ENCODE measurements at places on chromosomes 13 and 19.

GRCh38 chr19:55487924-55488687 lies at the start of gene SSC5D:
TSS of gene SSC5D (plus strand) at chr19:55488436. CDS start at chr19:55488590, 154 bp downstream.
- no peak for DNase-seq

GRCh38 chr13:23618341-23618740 lies 48.1 kb downstream of the TNFRSF19 start:
- DNase-seq, result no peak

- no peak for DNase-seq
Measured at GRCh38 chr13:92313382-92313781, 913.2 kb upstream of the GPC6 start.

DNA sequence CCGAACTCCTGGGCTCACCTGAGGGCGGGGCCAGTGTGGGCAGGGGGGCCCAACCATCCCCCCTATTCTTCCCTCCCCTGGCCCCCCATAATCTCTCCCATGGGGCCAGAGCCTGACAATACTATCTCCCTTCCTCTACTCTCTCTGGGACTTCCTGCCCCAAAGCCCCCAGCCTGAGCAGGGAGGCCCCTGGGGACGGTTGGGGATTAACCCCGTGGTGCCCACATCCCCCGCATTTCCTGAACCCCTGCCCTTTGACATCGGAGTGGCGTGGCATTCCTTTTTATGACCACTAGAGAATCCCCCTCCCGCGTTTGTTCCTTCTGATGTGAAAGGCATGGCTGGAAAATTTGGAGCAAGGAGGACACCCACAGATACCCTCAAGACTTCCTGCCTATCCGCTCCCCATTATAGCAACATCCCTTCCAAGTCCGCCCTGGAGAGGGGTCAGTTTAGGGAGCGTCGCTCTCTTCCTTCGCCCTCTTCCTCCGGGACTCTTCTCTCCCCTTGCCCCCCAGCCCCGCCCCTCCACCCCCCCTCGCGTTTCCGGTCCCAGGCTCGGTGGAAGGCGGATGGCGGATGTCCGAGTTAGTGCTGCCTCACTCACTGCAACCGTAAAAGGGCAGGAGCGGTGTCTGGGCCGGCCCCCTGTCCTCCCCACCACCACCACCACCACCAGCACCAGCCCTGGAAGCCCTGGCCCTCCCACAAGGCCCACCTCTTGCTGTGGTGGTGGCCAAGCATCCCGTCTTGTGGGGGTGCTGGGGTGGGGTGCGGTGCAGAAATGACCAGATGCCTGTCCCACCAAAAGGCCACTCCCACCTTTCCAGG lies 1.8 kb downstream of the VASP start:
- DNase-seq, result no peak

GRCh38 chr13:111958612-111959395 lies 108.1 kb upstream of the SOX1 start:
- DNase-seq, result no peak

DNA sequence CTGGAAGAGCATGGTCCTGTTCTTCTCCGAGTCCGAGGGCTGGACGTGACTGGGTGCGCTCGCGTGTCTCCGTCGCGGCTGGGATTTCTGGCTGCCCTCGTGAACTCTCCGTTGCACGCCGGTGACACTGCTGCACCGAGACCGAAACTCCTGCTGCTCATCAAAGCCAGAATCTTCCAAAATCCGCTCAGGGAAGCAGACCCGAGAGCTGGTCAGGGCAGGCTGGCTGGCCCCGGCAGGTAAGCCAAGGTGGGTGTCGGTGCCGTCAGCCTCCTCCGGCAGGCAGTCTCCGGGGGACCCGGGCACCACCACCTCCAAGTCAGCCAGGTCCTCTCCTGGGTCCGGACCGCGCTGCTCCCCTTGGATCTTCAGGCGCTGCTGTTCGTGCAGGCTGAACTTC lies 119.9 kb downstream of the TBC1D4 start:
- DNase-seq, result no peak

DNA sequence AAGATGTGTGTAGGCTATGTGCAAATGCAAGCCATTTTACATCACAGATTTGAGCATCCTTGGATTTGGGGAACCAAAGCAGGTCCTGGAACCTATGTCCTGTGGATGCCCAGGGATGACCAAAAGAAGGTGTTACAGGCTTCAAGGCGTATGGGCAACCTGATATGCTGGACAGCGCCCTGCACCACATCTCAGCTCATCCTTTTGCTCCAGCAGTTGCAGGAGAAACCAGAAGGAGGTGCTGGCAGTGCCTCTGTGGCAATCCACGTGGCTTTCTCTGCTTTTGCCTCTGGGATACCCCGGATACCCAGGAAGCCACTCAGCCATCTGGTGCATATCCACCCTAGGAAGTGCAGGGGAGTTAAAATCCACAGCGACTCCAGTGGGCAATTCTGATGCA lies 110.3 kb upstream of the VSTM2B start:
- no peak for DNase-seq

DNA sequence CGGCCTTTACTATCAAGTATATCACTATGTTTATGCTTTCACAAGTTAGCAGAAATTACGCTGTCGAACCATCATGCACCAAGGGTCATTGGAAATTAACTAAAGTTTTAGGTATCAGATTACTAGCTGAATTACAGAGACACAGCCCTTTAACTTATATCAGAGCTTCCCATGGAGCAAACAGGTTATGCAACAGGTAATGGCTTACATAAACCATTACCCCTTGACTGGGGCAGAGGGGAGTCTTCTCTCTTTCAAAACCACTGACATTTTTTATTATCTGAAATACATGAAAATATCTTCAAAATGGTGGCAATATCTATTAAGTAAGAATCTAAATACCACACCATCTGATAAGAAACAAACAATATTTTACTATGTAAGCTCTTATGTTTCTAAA lies 1692.9 kb upstream of the SLC10A2 start:
- DNase-seq, result no peak

- DNase-seq, result peak; percentile 54
Measured at GRCh38 chr19:12867120-12868099, 13.8 kb downstream of the DNASE2 start.

DNA sequence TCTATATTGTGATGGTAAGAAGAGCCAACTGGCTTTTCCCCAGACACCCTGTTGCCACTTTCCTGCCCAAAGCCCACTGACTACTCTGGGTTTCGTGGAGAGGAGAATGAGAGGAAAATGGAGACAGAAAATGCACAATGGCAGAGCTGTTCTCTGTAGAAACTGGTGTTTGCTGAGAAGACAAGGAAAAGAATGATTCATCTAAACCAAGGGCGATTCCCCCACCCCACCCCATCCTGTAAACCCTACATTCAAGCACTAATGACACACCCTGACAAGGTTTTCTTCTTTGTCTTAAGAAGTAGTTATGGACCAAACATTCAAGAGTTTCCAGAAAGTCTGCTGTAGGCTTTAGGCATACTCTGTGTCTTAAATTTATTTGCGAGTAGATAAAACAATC lies 68.8 kb downstream of the DOCK9 start:
- no peak for DNase-seq

DNA sequence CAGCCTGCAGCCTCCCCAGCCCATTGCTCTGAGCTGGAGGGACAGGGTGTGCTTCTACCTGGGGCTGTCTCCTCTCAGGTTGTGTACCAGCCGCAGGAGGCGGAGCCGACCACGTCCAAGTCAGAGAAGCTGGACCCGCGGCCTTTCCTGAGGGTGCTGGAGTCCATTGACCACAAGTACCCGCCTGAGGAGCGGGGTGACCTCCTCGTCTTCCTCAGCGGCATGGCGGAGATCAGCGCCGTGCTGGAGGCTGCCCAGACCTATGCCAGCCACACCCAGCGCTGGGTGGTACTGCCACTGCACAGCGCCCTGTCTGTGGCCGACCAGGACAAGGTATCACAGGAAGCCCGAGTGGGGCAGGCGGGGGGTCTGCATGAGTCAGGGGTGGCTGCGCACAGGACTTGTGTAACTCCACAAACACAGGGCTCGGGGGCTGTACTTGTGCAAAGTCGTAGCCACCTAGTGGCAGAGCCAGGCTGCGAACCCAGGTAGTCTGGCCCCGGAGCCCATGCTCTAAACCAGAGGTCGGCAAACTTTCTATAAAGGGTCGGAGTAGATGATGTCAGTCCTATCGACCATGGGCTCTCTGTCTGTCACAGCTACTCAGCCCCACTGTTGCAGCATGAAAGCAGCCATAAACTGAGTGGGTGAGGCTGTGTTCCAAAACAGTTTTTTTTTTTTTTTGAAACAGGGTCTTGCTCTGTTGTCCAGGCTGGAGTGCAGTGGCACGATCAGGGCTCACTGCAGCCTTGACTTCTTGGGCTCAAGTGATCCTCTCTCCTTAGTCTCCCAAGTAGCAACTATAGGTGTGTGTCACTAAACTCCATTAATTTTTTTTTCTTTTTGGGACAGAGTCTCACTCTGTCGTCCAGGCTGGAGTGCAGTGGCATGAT lies 8.9 kb downstream of the DHX34 start:
- no peak for DNase-seq

DNA sequence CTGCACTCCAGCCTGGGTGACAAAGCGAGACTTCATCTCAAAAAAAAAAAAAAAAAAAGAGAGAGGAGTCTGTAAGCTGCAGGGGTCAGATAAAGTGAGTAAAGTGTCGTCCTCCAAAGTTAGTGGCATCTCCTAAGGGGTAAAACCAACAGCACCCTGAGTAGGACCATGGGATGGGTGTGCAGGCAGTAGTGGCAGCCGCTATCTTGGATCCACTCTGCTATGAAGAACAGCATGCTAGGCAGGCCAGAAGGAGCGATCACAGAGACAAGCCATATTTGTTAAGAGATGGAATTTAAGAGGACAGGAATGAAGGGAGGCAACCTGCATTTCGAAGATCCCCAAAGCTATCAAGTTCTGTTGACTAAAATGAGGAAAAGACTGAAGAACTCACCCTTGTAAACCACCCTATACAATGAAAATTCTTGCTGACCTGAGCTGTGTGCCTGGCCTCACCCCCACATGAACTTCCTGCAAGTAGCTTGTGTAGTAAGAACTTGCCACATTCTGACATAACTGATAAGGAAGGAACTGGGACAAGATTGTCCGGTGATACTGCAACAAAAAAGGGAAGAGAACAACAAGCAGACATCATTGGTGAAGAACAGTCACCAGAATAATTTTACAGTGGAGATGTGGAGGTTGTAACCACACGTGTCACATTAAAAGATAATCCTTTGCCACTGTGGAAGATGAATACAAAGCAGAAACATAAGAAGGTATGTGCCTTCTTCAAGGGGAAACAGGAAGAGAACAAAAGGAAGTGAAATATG lies 16.2 kb downstream of the DPY19L3 start:
- no peak for DNase-seq

GRCh38 chr13:99352351-99353245 lies 45.4 kb upstream of the GPR183 start:
- DNase-seq, result no peak

DNA sequence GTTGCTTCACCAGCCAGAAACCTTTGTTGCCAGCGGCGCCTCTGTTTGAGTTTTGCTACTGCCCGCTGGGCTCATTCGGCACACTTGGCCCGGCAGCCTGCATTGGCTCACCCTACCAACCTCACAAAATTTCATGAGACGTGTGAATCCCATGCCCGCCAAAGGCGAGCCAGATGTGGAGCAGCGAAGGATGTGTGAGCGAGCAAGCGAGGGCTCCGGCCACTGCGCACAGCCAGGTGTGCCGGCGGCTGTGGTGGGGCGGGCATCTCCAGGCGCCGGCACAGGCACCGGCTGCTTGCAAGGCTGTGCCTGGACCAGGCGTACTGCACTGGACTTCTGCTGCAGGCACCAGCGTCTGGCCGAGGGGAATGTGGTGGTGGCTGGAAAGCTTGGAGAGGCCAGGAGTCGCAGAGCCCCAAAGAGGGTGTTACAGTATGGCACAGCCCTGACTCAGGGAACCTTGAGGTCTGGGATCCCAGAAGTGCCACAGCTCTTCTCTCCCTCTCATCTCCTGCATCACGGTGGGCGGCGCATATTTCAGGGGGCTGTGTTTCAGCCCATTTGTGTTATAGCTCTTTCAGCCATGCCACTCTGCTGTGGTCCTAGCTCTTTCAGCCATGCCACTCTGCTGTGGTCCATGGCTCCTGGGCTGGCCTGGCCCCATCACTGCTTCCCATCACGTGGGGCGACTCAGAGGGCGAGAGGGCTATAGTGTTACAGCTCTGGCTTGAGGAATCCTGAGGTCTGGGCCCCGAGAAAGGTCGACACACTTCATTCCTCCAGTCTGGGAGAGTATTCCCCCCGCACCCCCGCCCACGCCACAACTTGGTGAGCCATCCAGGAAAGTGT lies 592.0 kb upstream of the SLITRK5 start:
- no peak for DNase-seq

- no peak for DNase-seq
Measured at GRCh38 chr19:13025819-13026456, 30.7 kb downstream of the NFIX start.

- DNase-seq, result peak; percentile 63
Measured at GRCh38 chr19:39401549-39402345, 4.9 kb upstream of the ZFP36 start.

- DNase-seq, result no peak
Measured at GRCh38 chr13:113359571-113359970, 4.4 kb downstream of the GRTP1 start.

DNA sequence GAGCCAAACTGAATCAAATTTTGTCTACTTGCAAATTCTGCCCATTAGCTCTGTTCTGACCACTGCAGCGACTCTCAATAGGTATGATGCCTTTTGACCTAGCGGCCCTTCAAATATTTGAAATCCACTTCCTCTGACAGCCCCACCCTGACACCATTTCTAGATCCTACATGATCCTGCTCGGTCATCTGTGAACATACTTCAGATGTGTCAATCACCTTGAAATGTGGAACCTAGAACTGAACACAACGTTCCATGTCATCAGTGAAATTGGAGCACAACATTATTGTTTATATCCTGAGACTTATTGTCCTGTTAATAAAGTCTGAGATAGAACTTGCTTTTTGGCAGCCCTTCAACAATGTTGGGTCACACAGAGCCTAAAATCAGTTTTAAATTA lies 98.2 kb downstream of the UBL3 start:
- DNase-seq, result no peak

DNA sequence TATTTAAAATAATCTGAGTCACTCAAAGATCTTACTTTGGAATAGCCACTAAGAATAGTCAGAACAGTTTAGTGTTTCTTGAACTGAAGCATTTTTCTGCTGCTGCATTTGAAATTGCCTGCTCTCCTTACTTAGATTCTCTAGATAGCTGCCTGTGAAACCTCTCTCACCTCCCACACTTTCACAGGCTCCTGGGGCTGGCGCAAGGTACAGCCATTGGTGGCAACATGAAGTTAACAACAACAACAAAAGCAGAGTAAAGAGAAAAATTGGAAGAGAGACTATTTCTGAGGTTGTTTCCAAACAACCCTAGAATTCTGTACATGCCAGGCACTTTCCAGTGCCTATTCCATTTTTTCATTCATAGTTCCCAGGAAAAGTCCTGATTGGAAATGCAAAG lies 25.3 kb downstream of the SLITRK5 start:
- no peak for DNase-seq

GRCh38 chr13:112246731-112247470 lies 129.3 kb upstream of the SPACA7 start:
- no peak for DNase-seq

DNA sequence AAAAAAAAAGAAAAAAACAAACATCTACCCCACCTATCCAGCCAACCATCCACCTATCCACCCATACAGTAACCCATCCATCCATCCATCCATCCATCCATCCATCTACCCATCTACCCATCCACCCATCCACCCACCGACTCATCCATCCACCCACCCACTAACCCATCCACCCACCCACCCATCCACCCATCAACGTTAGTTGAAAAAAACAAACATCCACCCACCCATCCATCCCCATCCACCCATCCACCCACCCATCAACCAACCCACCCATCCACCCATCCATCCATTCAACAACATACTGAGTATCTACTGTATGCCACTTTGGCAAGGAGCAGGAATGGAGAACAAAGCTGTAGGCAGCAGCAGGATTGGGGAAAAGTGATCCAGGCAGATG lies 6.1 kb upstream of the AP3D1 start:
- no peak for DNase-seq

GRCh38 chr13:74229242-74229641 lies 95.0 kb upstream of the KLF12 start:
- DNase-seq, result no peak

Data from stimulated activated CD8-positive, alpha-beta memory T cell treated with anti-CD3 and anti-CD28 coated beads, Interleukin-7, amount 100 ng/mL, for 1 hour (primary cell).